ENCODE measurements at places on chromosomes 3 and 15.

- DNase-seq, result no peak
Measured at GRCh38 chr3:4742359-4742758, 236.9 kb upstream of the BHLHE40 start.

DNA sequence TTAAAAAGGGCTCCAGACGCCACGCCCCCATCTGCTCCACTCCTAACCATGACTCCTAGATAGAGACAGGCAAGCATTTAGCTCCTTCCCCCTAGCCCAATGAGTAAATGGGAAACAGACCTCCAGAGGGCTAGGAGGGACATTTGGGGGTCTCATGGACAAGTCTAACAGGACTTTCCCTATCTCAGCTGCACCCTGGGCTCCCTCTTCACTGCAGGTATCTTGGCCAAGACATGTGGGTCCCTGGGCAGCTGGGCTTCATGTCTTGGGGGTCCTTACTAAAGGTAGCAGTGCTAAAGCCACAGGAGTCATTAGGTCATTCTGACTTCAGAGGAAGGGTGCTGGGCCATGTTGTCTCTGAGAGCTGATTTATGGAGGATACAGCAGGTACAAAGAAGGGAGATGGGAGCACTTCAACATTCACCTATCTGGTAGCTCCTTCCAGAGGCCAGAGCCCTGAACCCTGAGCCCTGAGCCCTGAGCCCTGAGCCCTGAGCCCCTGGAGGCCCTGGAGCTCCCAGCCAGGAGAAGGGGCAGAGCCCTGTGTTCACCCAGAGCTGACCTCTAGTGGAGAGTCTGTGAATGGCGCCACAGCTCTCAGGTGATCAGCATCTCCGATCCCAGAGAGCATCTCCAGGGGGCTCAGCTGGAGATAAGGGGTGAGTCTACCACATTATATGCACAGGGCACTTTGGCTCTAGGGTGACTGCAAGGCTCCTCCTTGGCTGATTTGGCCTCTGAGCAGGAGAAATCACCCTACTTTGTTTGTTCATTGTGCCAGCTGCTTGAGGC is 40.1 kb upstream of the EPHB1 start:
- no peak for DNase-seq

GRCh38 chr3:167102071-167102470 is 278.0 kb downstream of the ZBBX start:
- no peak for DNase-seq

GRCh38 chr3:72702390-72702789 is 145.9 kb downstream of the SHQ1 start:
- DNase-seq, result no peak

- DNase-seq, result no peak
Measured at GRCh38 chr15:90872486-90873184, 4.2 kb downstream of the FURIN start.

DNA sequence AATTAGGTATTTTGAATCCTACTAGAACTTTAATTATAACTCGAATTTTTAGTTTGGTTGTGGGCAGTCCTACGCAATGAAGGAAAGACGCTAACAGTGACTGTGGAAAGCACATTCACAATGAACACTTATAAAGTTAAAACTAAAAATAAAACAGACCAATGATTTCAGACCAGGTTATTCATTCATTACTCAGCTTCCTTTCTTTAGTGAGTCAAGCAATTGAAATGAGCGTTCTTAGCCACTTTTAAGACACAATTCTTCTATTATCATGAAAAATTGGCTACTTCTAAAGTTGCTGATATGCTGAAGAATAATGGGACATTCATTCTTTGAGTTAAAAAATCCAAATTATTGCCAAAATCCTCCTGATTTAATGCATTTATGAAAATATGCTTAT is 66.0 kb upstream of the CMSS1 start:
- no peak for DNase-seq

DNA sequence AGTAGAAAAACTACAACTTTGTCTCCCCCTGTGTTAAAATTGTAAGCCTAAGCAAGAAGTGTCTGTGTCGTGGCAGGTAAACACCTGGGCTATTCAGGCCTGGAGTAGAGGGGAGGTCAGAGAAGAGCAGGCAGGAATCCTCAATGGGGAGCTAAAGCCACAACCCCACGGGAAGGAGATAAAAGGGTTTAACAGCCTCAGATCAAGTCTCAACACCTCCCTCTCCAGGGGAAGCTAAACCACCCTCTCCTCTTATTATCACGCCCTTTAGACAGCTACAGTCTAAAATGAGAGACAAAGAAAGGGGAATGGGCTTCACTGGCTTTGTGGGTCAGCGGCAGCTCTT is 11.6 kb downstream of the ETV5 start:
- DNase-seq, result no peak

- no peak for DNase-seq
Measured at GRCh38 chr15:85872125-85872524, 77.4 kb upstream of the KLHL25 start.

- no peak for DNase-seq
Measured at GRCh38 chr3:180693656-180694055, 14.4 kb upstream of the CCDC39 start.

- DNase-seq, result no peak
Measured at GRCh38 chr3:140386357-140387100, 291.3 kb upstream of the TRIM42 start.

GRCh38 chr3:98745718-98746117 is 17.4 kb upstream of the ST3GAL6 start:
- no peak for DNase-seq

DNA sequence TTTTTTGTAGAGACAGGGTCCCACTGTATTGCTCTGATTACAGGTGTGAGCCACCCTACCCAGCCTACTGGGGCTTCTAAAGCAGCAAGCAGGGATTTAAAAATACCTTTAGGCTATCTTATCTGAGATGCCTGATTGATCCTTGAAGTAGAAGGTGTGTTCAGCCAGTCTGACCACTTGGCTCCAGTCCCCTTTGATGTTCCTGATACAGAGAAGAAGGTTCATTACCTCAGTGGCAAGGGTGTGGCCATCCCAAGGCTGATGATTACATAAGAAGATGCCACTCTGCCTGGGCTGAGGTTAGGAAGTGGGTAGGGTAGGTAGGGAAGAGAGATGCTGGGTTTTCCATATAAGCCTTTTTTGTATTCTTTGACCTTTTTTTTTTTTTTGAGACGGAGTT is 11.2 kb upstream of the DCAF1 start:
- no peak for DNase-seq

DNA sequence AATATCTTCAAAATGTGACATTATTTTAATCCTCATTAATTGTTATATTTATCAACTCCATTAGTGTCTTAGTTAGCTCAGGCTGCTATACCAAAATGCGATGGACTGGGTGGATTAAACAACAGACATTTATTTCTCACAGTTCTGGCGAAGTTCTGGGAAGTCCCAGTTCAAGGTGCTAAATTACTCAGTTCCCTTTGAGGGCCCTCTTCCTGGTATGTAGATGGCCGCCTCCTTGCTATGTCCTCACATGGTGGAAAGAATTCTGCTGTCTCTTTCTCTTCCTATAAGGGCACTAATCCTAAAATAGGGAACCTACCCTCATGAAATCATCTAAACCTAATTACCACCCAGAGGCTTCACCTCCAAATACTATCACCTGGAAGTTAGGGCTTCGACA is 38.8 kb upstream of the DUT start:
- DNase-seq, result no peak

GRCh38 chr3:156509189-156510174 is 45.4 kb downstream of the SSR3 start:
- no peak for DNase-seq

GRCh38 chr3:168579010-168579409 is 483.3 kb upstream of the GOLIM4 start:
- DNase-seq, result no peak
